ENCODE measurements at places on chromosomes 2 and 18.

GRCh38 chr2:16452123-16452522 is 213.5 kb downstream of the CYRIA start:
- DNase-seq, result no peak

- no peak for DNase-seq
Measured at GRCh38 chr18:33181016-33181415, 259.5 kb downstream of the CCDC178 start.

DNA sequence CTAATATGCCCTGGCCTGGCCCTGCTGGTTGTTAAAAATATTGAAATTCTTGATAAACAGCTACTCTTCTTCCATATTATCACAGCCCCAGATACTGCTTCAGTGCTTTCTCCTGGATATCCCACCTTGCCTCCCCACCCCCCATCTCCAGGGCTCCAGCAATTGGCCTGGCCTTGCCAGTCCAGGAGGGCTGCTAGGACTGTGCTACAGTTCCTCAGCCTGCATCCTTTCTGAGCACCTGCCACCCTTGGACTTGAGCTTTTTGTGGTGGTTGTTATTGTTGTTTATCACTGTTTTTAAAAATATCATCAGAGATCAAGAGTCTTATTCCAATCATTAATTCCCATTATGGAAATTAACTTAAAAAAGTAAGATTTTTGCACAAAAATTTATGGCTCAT is 13.5 kb downstream of the HNMT start:
- no peak for DNase-seq

- DNase-seq, result no peak
Measured at GRCh38 chr2:176278927-176279326, 9.7 kb downstream of the MTX2 start.

- DNase-seq, result no peak
Measured at GRCh38 chr2:128424406-128425171, 105.9 kb upstream of the HS6ST1 start.

GRCh38 chr2:115480741-115481140 is 1038.3 kb downstream of the DPP10 start:
- no peak for DNase-seq

GRCh38 chr2:240246173-240246820 is 105.8 kb upstream of the OTOS start:
- no peak for DNase-seq

DNA sequence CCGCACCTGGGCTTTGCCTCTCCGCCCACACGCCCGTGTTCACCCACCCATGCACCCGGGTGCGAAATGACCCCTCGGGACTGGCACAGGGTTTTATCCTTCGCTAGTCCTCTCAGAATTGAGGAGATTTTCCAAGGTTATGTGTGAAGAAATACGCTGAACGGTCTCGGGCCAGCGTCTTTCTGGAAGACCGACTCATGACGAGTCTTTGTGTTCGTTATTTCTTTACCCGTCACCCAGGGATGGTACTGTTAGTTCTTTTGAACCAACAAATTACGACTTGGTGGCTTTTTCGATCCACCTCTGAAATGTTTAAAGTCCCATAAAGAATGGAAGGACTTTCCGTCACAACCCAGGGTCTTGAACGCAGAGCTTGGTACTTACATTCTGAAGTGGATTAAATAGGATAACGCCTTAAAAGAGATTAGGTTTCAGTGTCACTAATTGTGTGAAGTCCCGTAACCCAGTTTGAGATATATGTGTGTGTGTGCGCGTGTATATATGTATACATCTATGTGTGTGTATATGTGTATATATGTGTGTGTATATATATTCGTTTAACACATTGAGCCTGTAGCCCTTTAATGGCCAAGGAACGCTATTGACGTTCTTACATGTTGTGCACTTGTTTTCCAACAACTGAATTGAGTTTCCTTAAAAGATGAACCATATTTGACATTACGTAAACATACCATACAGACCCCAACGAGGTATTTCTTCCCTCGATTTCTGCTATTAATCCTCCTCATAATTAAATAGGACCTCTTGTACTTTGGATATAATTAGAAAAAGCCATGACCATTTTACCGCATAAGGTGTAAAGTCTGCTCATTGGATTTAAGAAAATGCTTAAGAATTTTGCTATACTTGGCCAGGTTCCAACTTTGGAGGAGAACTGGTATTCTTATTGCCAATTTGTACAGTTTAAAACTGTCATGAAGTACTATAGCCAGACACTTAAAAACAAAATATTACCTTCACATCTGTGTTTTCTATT is 889 bp downstream of the ZC3H15 start:
- DNase-seq, result no peak
